ENCODE measurements at places on chromosomes 11 and 22.

DNA sequence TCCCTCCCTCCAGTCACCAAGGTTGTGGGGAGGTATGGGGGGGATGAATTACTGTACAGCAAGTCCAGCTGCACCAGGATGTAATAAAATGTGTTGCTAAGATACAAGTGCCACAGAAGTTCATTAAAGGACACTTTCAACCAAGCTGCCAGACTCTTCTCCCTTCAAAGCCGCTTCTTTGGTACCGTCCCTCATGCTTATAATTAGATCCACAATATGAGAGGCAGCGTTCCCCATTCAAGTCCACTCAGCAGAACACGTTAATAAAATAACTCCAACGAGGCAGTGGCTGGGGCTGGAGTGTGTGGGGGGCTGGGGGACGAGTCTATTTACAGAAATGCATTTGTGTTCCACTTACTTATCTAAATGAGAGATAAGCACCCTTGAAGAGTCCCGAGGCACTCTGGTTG is 14.7 kb downstream of the PHF21B start:
- DNase-seq = no peak

GRCh38 chr11:119790476-119790875 is 61.5 kb upstream of the NECTIN1 start:
- DNase-seq = no peak

- no peak for DNase-seq
Measured at GRCh38 chr22:38758276-38758945, 2.6 kb upstream of the SUN2 start.

GRCh38 chr22:43819421-43819921 is 7.4 kb upstream of the EFCAB6 start:
- DNase-seq = no peak

GRCh38 chr11:27864611-27865010 is 164.4 kb upstream of the BDNF start:
- DNase-seq = no peak

DNA sequence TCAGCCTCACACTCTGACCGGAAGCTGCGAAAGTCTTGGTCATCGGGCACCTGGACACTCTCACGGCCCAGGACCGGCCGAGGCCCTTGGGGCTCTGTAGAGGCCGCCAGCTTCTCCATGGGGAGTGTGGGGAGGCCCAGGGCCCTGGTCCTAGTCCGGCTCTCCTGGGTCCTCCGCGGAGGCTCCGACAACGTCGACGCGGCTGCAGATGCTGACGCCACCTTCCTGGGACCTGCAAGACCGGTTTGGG is 12.9 kb downstream of the STARD10 start:
- no peak for DNase-seq

DNA sequence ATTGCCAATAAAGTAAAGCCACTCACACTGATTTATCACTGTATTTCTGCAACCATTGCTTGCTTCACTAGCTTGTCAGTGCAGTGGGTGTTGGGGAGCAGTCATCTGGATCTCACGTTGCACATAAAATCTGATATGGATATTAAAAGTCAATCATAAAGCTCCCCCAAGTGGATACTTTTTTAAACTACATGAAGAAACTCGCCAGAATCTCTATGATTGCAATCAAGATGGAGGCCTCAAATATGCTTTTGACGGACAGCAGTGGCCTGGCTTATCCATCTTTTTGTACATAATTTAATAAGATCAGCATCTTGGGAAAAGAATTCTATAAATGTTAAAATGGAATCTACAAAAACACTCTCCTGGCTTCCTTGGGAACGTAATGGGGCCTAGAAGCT is 137.7 kb downstream of the WT1 start:
- peak; percentile 57 for DNase-seq

DNA sequence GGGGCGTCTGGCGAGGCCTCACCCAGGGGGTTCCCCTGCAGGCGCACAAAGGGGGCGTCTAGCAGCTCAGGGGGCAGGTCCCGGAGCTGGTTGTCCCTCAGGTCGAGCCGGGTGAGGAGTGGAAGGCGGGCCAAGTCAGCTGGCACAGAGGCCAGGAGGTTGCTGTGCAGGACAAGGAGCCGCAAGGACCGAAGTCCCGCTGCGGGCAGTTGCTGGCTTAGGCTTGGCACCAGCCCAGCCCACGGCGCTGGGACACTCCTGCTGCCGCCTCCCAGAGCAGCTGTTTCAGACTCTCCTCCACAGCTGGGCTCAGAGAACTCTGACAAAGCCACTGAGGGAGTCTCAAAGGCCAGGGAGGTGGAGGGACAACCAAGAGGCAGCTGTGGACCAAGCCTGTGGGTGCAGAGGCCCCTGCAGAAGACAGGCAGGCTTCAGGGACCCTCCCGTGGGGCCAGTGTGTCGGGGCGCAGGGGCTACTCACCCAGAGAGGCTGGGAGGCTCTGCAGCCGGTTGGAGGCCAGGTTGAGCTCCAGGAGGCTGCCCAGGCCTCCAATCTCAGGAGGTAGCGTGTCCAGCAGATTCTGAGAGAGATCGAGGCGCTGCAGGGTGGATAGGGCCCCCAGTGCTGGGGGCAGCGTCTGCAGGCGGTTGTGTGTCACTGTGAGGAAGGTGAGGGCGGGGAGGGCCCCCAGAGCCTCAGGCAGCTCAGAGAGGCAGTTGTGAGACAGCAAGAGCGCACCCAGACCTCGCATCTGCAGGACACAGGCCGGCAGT is 2.2 kb downstream of the PIDD1 start:
- DNase-seq = no peak

DNA sequence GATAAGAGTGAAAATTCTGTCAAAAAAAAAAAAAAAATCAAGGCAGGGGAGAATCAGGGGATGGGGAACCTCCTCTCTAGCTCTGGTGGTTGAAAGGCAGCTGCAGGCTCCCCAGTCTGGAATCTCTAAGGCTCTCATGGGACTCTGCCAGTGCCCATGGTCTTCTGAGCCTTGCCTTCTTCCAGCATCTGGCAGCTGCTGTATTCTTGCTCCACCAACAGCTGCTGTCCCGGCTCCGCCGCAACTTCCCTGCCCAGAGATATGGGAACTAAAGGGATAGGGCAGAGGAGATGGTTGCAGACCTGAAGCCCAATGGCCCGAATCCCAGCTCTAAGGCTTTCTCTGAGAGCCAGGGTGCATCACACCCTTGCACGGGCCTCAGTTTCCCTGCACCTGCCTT is 49.5 kb upstream of the PHF21B start:
- DNase-seq = no peak

GRCh38 chr22:20128902-20129746 is 2.5 kb upstream of the ZDHHC8 start:
- peak; percentile 40 for DNase-seq

DNA sequence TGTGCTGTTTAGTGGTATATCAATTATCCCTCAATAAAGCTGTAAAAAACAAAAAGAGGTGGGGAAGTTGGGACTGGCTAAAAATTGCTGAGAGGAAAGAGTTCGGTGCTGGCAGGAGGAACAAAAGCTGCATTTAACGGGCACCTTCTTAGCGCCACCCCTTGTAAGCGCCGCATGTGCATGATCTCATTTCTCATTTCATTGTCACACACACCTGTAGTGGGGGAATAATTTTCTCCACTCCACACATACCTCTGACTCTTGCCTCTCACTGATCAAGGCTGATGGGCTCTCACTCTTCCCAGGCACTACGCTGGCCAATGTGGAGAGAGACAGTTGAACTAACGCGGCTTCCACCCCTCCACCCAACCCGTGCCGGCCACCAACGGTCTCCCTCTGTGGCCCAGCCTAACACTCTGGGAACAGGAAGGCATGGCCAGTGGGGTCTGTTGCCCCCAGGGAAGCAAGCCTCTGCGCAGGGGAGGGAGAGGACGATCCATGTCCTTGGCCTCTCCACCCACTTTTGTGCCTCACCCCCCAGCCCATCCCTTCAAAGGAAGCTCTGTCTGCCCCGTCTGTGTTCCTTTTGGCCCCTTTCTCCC is 186.7 kb upstream of the SYT13 start:
- DNase-seq = no peak

DNA sequence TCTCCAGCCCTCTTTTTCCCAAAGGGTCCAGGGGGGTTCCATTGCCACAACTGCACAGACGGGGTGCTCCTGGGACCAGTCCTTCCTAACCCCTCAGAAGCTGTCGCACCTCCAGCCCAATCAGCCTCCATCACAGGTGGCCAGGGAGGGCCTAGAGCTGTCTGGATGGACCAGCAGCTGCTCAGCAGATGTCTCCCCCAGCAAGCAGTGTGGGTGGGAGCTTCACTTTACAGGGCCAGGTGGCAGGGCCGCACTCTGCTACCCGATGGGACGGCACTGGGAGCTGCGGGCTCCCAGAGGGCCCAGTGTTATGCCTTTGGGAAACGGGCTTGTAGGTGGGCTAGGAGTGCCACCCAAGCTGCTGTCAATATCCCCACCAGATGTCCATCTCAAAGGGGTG is 120.5 kb downstream of the DSCAML1 start:
- DNase-seq = no peak

GRCh38 chr11:16406226-16406625 is 49.9 kb upstream of the SOX6 start:
- DNase-seq = no peak

GRCh38 chr11:66371627-66372415 is at the start of gene SLC29A2:
TSS of gene SLC29A2 (minus strand) at chr11:66371760. CDS start at chr11:66371591, 169 bp downstream.
- peak; percentile 86 for DNase-seq

- DNase-seq = no peak
Measured at GRCh38 chr22:20408891-20409290, 14.9 kb downstream of the ZNF74 start.

- no peak for DNase-seq
Measured at GRCh38 chr11:66323684-66324083, 6.8 kb upstream of the CD248 start.

DNA sequence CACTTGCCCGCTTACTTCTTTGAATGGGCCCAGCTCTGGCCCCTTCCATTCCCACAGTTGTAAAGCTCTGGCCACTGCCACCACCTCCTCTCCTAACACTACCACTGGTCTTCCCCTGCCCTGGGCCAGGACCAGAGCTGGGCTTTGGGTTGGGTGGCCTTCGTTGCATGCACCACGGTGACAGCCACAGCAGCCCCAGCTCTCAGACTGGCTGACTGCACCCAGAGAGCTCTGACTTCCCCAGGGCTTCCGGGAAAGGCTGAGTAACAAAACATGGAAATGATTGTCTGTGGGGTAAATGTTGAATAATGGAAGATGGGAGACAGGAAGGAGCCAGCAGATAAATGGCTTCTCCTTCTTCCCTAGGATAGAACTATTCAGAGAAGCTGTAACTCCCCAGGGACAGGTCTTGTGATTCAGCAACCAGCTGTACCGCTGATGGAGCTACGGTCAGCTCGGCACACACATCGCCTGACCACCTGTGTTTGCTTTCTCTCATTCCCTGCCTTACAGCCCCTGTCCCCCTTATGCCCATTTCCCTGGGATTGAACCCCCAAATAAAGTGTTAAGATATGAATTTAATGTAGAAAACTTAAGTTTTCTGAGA is 27.6 kb downstream of the SCN4B start:
- DNase-seq = no peak

- DNase-seq = no peak
Measured at GRCh38 chr11:63907063-63907462, 9.9 kb downstream of the RCOR2 start.

DNA sequence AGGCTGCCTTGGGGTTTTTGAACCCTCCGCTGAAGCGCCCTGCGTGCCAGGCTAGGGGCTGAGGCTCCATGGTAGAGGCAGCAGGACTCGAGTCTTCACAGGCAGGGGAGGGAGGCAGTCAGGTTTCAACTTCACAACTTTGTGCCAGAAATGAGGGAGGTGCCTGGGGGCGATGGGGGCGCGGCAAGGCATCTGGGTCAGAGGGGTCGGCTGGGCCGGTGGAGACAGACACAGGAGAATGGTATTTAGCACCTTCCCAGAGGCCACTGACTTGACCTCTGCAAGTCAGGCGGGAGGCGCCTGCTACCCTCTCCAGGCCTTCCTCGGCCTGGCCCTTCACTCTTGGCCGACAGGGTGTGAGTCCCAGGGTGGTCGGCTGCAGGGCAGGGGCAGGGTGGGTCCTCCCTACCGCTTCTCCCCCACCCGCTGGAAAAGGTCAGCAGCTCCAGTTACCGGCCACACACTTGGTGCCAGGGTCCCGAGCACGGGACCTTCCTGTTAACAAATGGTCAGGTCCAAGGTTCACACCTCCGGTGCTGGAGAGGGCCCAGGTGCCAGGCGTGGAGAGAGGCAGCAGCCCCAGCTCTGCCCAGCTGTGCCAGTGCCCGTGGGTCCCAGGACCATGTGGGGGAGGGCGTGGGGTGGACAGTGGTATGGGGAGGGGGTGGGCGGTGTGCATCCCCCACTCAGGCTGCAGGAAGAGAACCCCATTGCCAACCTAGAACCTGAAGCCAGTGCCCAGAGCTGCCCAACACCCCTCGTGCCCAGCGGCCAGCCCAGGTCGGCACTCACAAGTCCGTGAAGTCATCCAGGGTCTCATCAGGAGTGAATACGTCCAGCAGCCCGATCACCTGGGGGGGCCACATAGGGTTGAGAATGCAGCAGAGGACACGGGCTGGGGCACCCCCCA is 3.8 kb downstream of the MAPK12 start:
- no peak for DNase-seq

DNA sequence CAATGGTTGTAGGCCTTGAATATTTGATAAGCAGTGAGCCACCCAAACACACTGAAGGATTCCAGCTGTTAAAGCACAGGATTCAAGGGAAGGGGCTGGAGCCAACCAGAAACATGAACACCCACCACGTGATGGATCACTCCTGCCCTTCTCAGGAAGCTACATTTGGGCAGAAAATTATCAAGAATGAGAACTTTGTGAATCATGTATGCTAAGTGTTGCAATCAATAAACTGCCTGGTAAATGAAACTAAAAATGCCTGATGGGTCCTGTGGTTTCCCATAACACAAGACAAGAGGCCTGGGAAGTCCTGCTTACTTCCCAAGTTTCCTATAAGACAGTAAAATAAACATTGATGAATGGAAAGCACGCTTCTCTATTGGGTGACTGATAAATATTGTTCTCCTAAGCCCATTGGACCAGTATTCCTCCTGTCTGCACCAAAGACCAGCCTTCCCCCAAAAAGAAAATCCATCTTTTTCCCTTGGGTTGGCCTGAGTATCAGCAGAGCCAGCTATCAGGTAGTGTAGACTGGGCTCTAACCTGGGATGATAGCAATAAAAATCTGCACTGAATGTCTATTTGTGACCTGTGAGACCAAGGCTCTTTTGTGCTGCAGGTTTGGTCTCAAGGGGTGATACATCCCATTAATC is 98.4 kb downstream of the CCDC83 start:
- DNase-seq = no peak

GRCh38 chr22:31922534-31922933 is 21.8 kb upstream of the YWHAH start:
- no peak for DNase-seq

DNA sequence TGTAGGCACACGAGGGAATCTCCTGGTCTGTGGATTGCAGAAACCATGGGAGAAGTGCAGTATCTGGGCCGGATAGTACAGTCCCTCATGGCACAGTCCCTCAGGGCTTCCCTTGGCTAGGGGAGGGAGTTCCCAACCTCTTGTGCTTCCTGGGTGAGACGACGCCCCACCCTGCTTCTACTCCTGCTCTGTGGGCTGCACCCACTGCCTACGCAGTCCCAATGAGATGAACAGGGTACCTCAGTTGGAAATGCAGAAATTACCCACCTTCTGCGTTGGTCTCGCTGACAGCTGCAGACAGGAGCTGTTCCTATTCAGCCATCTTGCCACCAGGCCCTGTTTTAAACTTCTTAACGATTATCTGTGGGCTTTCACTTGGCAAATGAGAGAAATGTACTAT is 157.2 kb upstream of the CARD18 start:
- DNase-seq = no peak

- no peak for DNase-seq
Measured at GRCh38 chr11:12229450-12230229, 119.2 kb downstream of the MICAL2 start.

GRCh38 chr22:33853200-33854097 is 66.8 kb downstream of the LARGE1 start:
- DNase-seq = peak; percentile 35
